ENCODE measurements at places on chromosomes 11 and 22. TPM values are rescaled to one million over a fixed set of nuclear protein-coding genes. Genes with fewer than 3 reads are reported as not detected.

Gene SCN3B
- total RNA-seq = 1.2 TPM

Gene OR4D5
- total RNA-seq = 1.2 TPM

Gene ABTB2
- 11.1 TPM for total RNA-seq

Gene SMIM35
- total RNA-seq = not detected

Gene MLC1
- total RNA-seq = not detected

Gene GGTLC2
- total RNA-seq = not detected

Gene USH1C
- 161 TPM for total RNA-seq

Gene E2F8
- 26.8 TPM for total RNA-seq

Gene OR2AG1
- total RNA-seq = not detected

GRCh38 chr11:82988936-82989627 lies 82.6 kb downstream of the RAB30 start:
- H3K27ac ChIP-seq = no peak overlapping the region
- H3K4me3 ChIP-seq = no peak overlapping the region
- H3K36me3 ChIP-seq = no peaks in the 10 kb centered on the region

DNA sequence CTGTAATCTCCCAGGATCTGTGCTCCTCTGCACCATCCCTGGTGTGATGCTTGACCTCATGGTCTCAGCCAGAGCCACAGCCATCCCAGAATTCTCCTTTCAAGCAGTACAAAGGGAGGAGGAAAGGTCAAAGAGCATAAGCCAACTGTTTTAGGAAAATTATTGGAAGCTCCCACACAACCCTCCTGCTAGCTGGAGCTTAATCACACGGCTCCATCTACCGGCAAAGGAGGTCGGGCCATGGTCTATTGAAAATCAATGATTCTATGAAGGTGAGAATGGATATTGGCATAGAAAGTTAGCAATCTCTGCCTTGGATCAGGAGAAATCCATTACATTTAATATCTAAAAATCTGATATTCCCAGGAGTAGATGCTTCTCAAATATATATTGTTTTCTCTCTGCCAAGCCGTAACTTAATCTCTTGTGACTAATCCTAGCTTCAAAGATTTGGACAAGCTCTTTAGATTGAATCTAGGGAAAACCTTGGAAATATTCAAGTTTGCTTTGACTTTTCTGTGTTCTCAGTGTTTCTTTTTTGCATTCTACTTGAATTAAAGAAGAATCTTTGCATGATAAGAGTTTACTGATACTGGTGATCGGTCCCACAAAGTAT lies 259.6 kb downstream of the NTM start:
- no peaks in the 10 kb centered on the region for H3K36me3 ChIP-seq
- no peaks in the 10 kb centered on the region for H3K27me3 ChIP-seq
- H3K4me1 ChIP-seq = no peaks in the 10 kb centered on the region
- H3K27ac ChIP-seq = no peak overlapping the region
- no peak overlapping the region for H3K4me3 ChIP-seq

- no peaks in the 10 kb centered on the region for H3K27me3 ChIP-seq
- H3K4me3 ChIP-seq = peak overlapping the region; percentile 19
- H3K27ac ChIP-seq = peak overlapping the region; percentile 40
- H3K36me3 ChIP-seq = no peaks in the 10 kb centered on the region
- H3K4me1 ChIP-seq = peaks cover 7% of the 10 kb centered on the region
- DNase-seq = peak; percentile 50
These were observed 86.3 kb upstream of the BLID start for GRCh38 chr11:122202161-122202950.

- no peaks in the 10 kb centered on the region for H3K4me1 ChIP-seq
- no peaks in the 10 kb centered on the region for H3K27me3 ChIP-seq
- H3K27ac ChIP-seq = no peak overlapping the region
- DNase-seq = no peak
These were observed 16.3 kb downstream of the MYO18B start for GRCh38 chr22:25758316-25758715.

- H3K4me1 ChIP-seq = no peaks in the 10 kb centered on the region
- no peaks in the 10 kb centered on the region for H3K27me3 ChIP-seq
- no peaks in the 10 kb centered on the region for H3K36me3 ChIP-seq
- H3K4me3 ChIP-seq = no peak overlapping the region
These were observed 29.8 kb downstream of the ADAMTS15 start for GRCh38 chr11:130478204-130478701.

- H3K4me3 ChIP-seq = no peak overlapping the region
- no peak overlapping the region for H3K27ac ChIP-seq
- H3K36me3 ChIP-seq = no peaks in the 10 kb centered on the region
- H3K4me1 ChIP-seq = no peaks in the 10 kb centered on the region
- DNase-seq = no peak
These were observed 42.1 kb upstream of the PHF21B start for GRCh38 chr22:45051946-45052345.

DNA sequence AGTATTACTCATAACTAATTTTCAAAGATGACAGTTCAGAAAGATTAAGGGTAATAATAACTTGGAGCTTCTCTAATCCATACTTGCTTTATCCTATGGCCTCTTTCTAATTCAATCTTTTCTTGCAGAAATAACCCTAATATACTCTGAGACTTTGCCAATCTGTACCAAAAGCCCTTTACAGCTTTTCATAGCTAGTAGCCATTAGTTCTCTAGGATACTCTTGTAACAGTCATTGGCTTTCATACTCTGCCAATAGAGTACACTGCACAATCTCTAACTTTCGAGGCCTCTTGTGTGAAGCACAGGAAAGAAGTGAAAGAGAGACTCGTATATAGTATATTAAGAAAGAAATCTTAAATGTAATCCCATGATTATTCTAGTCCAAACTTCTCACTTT lies 38.1 kb downstream of the SLC36A4 start:
- no peaks in the 10 kb centered on the region for H3K36me3 ChIP-seq
- H3K27ac ChIP-seq = no peak overlapping the region
- H3K4me3 ChIP-seq = no peak overlapping the region
- DNase-seq = no peak
- H3K4me1 ChIP-seq = no peaks in the 10 kb centered on the region

DNA sequence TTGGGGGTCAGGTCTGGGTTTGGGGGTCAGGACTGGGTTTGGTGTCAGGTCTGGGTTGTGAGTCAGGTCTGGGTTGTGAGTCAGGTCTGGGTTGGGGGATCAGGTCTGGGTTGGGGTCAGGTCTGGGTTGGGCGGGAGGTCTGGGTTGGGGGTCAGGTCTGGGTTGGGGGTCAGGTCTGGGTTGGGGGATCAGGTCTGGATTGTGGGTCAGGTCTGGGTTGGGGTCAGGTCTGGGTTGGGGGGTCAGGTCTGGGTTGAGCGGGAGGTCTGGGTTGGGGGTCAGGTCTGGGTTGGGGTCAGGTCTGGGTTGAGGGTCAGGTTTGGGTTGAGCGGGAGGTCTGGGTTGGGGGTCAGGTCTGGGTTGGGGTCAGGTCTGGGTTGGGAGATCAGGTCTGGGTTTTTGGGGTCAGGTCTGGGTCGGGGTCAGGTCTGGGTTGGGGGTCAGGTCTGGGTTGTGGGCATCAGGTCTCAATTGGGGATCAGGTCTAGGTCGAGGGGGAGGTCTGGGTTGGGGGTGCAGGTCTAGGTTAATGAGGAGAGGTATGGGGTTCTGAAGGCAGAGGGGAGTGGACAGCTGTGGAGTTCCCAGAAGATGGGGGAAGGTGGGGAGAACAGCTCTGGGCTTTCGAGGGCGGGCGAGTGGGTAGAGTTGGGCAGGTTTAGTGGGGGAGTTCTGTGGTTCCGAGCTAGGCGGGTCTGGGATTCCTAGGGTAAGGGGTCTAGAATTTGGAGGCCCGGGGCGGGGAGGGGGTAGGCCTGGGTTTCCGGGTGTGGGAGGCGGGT lies 629 bp downstream of the TTLL8 start:
- H3K4me1 ChIP-seq = no peaks in the 10 kb centered on the region
- no peak overlapping the region for H3K27ac ChIP-seq
- peaks cover 20% of the 10 kb centered on the region for H3K27me3 ChIP-seq

DNA sequence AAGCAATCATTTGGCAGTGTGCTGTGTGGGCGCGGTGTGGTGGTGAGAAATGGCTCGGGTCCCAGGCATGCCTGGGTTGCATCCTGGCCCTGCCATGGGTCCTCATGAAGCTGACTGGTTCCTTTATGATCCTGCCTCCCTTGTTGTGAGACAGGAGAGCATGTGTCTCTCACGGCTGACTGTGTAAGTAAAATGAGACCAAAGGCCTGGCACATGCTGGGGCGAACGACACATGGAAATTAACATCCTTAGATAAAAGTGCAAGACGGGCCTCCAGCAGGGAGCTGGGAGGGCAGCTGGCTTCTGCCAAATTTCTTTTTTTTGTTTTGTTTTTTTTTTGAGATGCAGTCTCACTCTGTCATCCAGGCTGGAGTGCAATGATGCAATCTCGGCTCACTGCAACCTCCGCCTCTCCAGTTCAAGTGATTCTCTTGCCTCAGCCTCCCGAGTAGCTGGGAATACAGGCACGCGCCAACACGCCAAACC lies 9.4 kb upstream of the FBLN1 start:
- no peak overlapping the region for H3K4me3 ChIP-seq
- no peaks in the 10 kb centered on the region for H3K4me1 ChIP-seq
- no peak for DNase-seq
- no peaks in the 10 kb centered on the region for H3K36me3 ChIP-seq
- no peaks in the 10 kb centered on the region for H3K27me3 ChIP-seq

GRCh38 chr22:20128902-20129746 lies 2.5 kb upstream of the ZDHHC8 start:
- no peak overlapping the region for H3K27ac ChIP-seq
- peaks cover 4% of the 10 kb centered on the region for H3K36me3 ChIP-seq
- H3K27me3 ChIP-seq = no peaks in the 10 kb centered on the region
- H3K4me1 ChIP-seq = peaks cover 10% of the 10 kb centered on the region
- no peak overlapping the region for H3K4me3 ChIP-seq

DNA sequence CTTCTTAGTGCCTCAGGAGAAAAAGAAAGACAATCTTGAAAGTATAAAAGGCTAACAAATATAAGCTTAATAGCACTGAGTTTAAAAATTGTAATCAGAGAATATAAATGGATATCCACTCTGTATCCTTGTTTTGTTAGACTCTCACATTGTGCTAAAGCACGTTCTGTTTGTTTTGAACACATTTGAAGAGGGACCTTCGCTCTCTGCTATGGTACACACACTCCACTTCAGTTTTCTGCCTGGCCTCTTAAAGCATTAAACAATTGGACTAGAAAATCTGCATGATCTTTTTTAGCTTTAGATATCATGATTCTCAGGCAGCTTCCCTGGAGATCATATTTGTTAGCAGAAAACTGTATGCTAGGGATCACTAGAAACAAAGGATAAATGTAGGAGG lies 40.3 kb upstream of the PGR start:
- DNase-seq = no peak
- no peaks in the 10 kb centered on the region for H3K4me1 ChIP-seq
- no peak overlapping the region for H3K27ac ChIP-seq
- no peaks in the 10 kb centered on the region for H3K27me3 ChIP-seq
- no peaks in the 10 kb centered on the region for H3K36me3 ChIP-seq

DNA sequence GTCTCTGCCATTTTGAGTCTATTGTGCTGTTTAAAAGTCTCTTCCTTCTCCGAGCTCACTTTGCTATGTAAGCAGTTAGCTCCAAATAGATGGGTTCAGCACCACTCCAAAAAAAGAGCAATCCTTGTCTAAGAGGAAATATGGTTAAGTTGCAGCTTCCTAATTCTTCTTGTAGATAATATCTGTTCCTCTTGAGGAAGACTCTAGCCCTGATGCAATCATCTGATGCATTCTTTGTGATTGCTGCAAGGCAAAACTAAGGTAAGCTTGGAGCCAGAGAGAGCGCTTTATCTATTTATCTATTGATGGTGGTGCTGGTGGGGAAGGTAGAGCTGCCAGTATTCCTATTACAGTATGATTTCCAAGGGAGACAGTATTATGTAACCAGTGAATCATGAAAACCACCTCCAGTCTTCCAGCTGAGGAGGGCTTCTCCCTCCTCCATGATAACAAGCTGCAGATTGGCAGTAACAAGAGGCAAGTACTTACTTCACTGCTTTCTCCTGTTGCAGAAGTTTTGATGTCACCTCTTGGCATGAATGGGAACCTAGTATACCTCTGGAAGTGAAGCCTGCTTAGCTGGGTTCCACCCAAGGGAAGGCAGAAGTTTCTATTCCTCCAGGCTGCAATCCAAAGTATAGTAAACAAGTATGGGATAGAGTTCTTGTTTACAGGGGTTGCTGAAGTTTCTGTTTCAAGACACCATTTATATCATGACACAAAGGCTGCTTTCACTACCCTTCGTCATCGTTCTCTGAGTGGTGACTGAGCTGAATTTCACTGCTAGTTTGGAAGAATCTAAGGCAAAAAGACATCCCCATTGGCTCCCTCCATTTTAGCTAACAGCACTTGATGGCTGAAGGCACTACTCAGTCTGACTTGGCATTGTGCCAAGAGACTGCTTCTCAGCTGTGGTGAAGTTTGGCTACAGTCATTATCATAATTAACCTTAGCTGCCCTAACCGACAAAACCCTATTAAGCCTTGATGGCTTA lies 49.7 kb downstream of the FDX1 start:
- H3K27ac ChIP-seq = no peak overlapping the region
- no peak overlapping the region for H3K4me3 ChIP-seq
- no peak for DNase-seq
- no peaks in the 10 kb centered on the region for H3K36me3 ChIP-seq

DNA sequence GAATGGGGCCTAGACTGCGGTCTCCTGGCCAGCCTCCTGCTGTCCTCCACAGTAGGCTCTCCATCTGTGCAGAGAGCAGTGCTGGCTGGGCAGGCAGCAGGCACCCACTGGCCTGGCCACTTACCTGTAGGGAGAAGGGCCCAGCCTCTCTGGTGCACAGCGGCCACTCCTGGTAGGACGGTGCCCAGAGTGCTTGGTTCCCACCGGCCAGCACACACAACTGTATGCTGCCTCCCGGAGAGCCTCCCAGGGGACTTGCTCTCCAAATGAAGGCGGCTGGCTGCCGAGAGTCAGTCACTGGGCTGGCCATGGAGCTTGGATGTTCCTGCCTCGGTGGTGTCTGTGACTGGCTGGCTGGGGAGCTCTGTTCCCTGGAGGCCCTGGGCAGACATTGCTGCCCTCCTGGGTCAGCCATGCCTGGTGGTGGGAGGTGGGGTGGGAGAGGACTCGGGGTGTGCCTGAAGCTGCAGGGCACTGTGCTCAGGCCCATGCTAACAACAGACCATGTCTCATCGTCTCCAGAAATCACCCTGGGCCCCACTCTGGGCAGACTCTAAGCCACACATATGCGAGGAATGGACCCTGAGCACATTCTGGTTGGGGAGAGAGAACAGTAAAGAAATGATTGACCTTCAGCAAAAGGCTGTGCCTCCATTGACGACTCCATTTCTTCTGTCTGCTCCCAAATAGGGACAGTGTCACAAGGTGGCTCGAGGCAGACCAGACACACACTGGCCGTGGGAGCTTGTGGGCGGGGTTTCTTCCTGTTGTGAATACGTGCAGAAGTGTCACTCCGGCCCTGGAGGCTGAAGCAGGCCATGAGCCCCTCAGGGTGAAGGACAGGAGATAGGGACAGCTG lies 350.8 kb downstream of the TBC1D22A start:
- no peaks in the 10 kb centered on the region for H3K4me1 ChIP-seq
- H3K36me3 ChIP-seq = no peaks in the 10 kb centered on the region
- H3K4me3 ChIP-seq = no peak overlapping the region

GRCh38 chr11:86623041-86623621 lies 49.3 kb downstream of the ME3 start:
- no peak for DNase-seq
- no peaks in the 10 kb centered on the region for H3K27me3 ChIP-seq
- H3K27ac ChIP-seq = no peak overlapping the region
- no peaks in the 10 kb centered on the region for H3K36me3 ChIP-seq

GRCh38 chr11:75606099-75606498 lies 44.0 kb downstream of the SERPINH1 start:
- H3K27ac ChIP-seq = no peak overlapping the region

GRCh38 chr11:64713016-64713707 lies 9.8 kb downstream of the NRXN2 start:
- H3K27me3 ChIP-seq = peaks cover 67% of the 10 kb centered on the region
- no peaks in the 10 kb centered on the region for H3K4me1 ChIP-seq
- no peak overlapping the region for H3K27ac ChIP-seq
- DNase-seq = no peak

GRCh38 chr11:66022401-66023185 lies 3.7 kb downstream of the CATSPER1 start:
- H3K4me1 ChIP-seq = no peaks in the 10 kb centered on the region
- H3K36me3 ChIP-seq = no peaks in the 10 kb centered on the region
- H3K27ac ChIP-seq = no peak overlapping the region
- no peaks in the 10 kb centered on the region for H3K27me3 ChIP-seq
- peak; percentile 73 for DNase-seq
